ENCODE measurements at places on chromosomes 2 and 18. TPM values are rescaled to one million over a fixed set of nuclear protein-coding genes. Genes with fewer than 3 reads are reported as not detected.

Gene FN1
- total RNA-seq: 2,588 TPM

Gene CYS1
- total RNA-seq: 3.0 TPM

Gene GYPC
- 115 TPM for total RNA-seq

Gene VRK2
- 27.7 TPM for total RNA-seq

Gene DUSP2
- total RNA-seq: 3.5 TPM

Gene CAPG
- total RNA-seq: 72.1 TPM

Gene SP110
- total RNA-seq: 21.3 TPM

Gene SMYD1
- total RNA-seq: not detected

Gene ONECUT2
- 0.05 TPM for total RNA-seq

Gene ADGRF3
- total RNA-seq: not detected

Measured in posterior vena cava (tissue), 2 donors.